ENCODE measurements at places on chromosomes 11 and 22. TPM values are rescaled to one million over a fixed set of nuclear protein-coding genes. Genes with fewer than 3 reads are reported as not detected.

Gene SCARF2
- total RNA-seq, result 23.1 TPM

Gene GSTT2
- not detected for total RNA-seq

DNA sequence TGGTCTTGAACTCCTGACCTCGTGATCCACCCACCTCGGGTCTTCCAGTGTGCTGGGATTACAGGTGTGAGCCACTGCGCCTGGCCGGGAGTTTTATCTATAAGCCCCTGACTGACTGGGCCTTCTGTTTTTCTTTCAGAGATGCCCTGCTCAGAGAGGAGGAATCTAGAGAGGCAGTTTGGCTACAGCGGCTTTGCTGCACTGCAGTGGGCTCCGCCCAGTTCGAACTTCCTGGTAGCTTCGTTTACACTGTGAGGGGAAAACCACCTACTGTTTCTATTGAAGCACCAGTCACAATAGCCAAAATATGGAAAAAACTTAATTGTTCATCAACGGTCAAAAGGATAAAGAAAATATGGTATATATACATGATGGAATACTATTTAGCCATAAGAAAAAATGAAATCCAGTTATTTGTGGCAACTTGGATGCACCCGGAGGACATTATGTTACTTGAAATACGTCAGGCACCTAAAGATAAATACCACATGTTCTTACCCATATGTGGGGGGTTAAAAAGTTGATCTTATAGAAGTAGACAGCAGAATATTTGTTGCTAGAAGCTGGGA lies 31.9 kb upstream of the FAM181B start:
- DNase-seq, result no peak

GRCh38 chr11:58254936-58255335 lies 13.1 kb downstream of the OR10W1 start:
- no peak for DNase-seq

- no peak for DNase-seq
Measured at GRCh38 chr11:64318766-64319761, 1.1 kb downstream of the PRDX5 start.

GRCh38 chr11:96168623-96169022 lies 174.4 kb downstream of the MAML2 start:
- DNase-seq, result no peak
